Fibroblast of lung (primary cell): ENCODE measurements at places on chromosomes 5 and 9. TPM values are rescaled to one million over a fixed set of nuclear protein-coding genes. Genes with fewer than 3 reads are reported as not detected.

The BHMT gene
- polyA plus RNA-seq, result not detected in 2 replicates

DNA sequence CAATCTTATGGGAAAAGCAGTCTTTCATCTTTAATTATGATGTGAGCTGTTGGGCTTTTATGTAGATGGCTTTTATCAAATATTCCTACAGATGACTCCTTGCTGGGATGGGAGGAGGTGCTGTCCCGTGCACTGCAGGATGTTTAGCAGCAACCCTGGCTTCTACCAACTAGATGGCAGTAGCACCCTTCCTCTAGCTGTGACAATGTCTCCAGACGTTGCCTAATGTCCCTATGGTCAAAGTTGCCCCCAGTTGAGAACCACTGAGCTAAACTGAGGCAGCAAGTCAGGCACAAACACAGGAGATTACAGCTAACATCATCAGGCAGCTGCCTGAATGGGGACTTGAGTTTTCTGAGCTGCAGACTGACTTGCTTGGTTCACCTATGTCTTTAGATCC lies 401.9 kb upstream of the PDE4D start:
- DNase-seq, result peak; percentile 19

- DNase-seq, result no peak
These were observed 9.1 kb downstream of the TGFBR1 start for GRCh38 chr9:99114049-99114440.

DNA sequence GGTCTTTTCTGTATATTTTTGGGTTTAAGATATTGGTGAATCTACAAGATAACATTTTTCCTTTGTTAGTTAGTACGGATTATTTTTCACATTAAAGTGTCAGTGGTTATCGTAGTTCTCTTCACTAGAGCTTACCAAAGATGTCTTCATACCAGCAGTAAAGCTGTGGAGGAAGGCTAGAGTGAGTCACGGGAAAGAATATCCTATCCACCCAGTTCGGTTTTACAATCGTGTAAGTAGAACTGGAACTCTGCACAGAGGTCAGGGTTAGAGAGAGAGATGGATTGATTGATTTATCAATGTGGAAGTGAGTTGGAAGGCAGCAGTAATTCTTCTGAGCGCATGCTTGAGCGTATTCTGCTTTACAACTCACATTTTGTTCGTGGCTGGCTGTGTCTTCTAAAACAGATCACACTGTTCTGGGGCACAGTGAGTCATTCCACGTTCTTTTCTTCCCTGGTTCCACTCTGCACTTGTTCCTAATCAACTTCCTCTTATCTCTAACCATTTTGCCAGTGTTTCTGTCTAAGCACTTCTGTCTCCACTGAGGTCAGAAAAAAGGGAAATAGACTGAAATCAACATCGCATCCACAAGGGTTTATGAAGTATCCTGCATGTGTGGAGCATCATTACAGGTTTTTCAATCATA lies 86.5 kb upstream of the ARRDC3 start:
- no peak for DNase-seq

The CTSV gene
- 0.25 and 0.63 TPM in 2 replicates for polyA plus RNA-seq

The PLEKHG4B gene
- polyA plus RNA-seq, result 0.01 and 0.08 TPM in 2 replicates

DNA sequence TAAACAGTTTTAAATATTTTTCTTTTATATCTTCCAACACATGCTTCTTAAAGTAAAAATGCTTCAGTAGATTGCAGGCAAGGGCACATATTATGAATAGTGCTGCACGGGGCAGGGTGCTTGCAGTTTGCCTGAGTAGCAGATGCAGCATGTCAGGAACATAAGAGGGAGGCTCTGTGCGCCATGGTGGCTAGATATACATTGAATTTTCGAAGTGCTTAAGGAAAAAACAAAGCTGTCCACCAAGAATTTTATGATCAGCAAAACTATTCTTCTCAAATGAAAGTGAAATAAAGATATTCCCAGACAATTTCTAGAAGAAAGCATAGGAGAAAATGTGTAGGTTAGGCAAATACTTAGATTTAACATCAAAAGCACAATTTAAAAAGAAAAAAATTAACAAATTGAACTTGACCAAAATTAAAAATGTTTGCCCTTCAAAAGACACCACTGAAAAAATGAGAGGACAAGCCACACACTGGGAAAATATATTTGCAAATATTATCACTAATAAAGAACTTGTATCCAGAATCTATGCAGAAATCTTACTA lies 213.2 kb downstream of the NR3C1 start:
- DNase-seq, result no peak

DNA sequence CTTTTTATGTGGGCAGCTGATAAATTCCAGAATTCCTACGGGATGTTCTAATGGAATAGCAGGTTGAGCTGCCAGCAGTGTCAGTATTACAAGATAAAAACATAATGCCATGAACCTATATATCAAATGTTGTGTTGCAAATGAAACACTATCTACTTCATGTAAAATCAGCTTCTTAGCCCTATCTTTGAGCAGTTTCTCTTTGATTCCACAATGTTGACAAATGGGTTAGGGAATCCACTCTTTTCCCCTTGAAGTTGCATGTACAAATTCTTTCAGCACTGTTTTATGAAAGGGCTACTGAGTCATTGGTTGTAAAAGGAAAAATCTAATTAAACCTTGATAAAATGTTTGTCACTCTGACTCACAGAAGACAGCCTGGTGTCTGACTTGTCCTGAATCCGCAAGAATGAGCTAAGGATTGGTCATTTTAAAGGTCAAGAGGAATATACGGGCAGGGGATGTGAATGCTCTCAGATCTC lies 950.6 kb upstream of the NUDT12 start:
- peak; percentile 31 for DNase-seq

The C8G gene
- 0.40 TPM in 1 of 2 replicates, not detected in the other for polyA plus RNA-seq

DNA sequence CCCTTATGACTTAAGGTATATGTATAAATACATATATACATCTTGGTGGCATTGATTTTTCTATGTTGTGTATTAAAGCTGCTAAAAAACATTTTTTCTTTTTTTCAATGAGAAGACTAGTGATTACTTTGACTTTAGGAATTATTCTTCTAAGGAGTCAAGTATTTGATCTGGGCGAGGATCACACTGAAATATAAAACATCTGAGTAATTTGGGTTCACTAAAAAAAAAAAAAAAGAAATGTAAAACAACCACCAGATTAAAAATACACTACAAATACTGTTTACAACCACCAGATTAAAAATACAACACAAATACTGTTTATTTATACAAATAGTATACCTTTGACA lies 9.0 kb downstream of the UBAP1 start:
- peak; percentile 48 for DNase-seq

DNA sequence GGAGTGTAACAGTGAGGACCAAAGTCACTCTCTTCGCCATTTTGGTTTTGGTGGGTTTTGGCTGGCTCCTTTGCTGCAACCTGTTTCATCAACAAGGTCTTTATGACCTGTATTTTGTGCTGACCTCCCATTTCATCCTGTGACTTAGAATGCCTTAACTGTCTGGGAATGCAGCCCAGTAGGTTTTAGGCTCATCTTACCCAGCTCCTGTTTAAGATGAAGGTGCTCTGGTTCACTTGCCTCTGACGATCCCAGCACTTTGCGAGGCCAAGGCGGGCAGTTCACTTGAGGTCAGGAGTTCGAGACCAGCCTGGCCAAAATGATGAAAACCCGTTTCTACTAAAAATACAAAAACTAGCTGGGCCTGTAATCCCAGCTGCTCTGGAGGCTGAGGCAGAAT lies 1.8 kb upstream of the CKS2 start:
- DNase-seq, result no peak

The PRSS3 gene
- 2.9 and 11.4 TPM in 2 replicates for polyA plus RNA-seq

- peak; percentile 24 for DNase-seq
These were observed 58.1 kb downstream of the DENND1A start for GRCh38 chr9:123871781-123872180.

DNA sequence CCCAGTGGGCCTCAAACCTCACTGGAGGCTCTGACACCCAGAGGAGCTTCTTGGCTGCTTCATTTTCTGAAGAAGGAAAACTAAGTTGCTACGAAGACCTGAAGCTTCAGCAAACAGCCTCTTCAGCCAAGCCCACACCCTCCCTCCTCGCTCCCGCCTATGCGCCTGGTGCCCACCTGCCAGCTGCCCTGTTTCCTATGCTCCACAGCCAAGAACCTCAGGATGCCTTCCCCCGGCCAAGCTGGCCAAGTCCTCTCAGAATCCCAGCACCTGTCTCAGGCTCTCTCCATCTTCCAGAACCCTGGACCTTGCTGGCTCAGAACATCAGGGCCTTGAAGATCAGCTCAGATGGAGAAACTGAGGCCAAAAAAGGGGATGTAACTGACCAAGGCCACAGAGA lies 60.4 kb downstream of the STK10 start:
- no peak for DNase-seq

- DNase-seq, result no peak
These were observed 69.1 kb upstream of the RICTOR start for GRCh38 chr5:39143151-39143860.

GRCh38 chr5:169980418-169981053 lies at the start of gene INSYN2B:
Gene INSYN2B, minus strand, starts transcription at chr5:169980495. Its CDS starts 96,597 bp downstream, at chr5:169883898.
- peak; percentile 85 for DNase-seq

The ADAMTSL1 gene
- polyA plus RNA-seq, result 19.3 and 48.4 TPM in 2 replicates

The MEIKIN gene
- polyA plus RNA-seq, result not detected in 2 replicates
